ENCODE measurements at places on chromosomes 2 and 18. TPM values are rescaled to one million over a fixed set of nuclear protein-coding genes. Genes with fewer than 3 reads are reported as not detected.

Gene ZNF521
- total RNA-seq = 46.4 TPM

Gene C2orf78
- not detected for total RNA-seq

Gene CHRNG
- not detected for total RNA-seq

Gene ALPP
- not detected for total RNA-seq

DNA sequence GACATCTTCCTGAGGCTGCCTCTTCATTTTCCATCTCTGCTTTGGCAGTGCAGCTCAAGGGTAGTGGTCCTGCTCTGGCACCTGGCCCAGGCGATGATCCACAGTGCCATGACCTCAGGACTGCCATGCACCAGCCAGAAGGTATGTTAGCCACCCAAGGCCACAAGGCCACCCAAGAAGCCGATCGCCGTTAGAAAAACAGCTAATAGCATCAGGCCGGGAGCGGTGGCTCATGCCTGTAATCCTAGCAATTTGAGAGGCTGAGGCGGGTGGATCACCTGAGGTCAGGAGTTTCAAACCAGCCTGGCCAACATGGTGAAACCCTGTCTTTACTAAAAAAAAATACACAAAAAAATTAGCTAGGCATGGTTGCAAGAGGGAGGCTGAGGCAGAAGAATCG, 28.4 kb upstream of the UGGT1 start:
- no peaks in the 10 kb centered on the region for H3K27me3 ChIP-seq
- H3K27ac ChIP-seq = no peak overlapping the region
- no peaks in the 10 kb centered on the region for H3K4me1 ChIP-seq
- DNase-seq = no peak

- no peak overlapping the region for H3K27ac ChIP-seq
- H3K36me3 ChIP-seq = no peaks in the 10 kb centered on the region
- H3K4me3 ChIP-seq = no peak overlapping the region
- DNase-seq = no peak
- no peaks in the 10 kb centered on the region for H3K4me1 ChIP-seq
- no peaks in the 10 kb centered on the region for H3K27me3 ChIP-seq
These were observed 90.6 kb downstream of the ADAM23 start for GRCh38 chr2:206533977-206534376.

DNA sequence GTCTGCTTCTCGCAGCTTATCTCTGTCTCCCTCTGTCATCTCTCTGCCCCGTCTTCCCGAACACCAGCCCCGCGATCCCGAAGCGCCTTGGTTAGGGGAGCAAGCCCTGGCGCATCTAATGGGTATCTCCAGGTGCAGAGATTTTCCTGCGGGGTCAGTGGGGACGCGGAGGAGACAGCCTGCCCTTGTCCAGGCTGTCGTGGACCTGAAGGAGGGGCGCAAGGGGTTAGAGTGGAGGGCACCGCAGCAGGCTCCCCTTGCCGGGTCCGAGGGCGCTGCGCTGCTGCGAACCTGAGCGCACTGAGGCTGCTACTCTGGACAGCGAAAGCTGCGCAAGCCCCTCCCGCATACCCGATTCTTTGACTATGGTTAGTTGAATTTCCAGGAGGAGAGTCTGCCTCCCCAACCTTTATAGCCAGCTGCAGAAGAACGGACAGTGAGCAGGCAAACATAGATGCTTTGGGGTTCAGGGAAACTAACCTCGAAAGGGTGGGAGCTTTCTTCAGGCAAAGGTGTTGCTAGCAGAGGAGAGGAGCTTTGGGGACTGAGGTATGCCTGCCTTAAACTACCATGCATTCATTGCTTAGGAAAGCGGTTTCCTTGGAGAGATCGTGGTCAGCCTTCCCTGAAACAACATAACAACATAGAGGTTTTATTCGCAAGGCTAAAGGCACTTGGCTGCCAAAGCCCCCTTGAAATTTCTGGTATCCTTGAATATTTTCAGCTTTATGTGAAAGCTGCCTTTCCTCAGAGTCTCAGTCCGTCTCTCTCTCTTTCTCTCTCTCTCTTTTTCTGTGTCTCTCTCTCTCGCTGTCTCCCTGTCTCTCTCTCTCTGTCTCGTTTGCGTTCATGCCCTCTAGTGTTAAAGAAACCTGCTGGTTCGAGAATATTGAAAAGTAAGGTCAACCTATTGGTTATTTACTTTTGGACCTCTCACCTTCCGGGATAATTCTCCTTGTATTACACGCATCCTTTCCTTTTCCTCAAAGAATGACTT, 1.6 kb downstream of the GALNT13 start:
- H3K27me3 ChIP-seq = peaks cover 10% of the 10 kb centered on the region
- no peaks in the 10 kb centered on the region for H3K4me1 ChIP-seq
- no peaks in the 10 kb centered on the region for H3K36me3 ChIP-seq

GRCh38 chr2:162226836-162227235, 16.4 kb downstream of the FAP start:
- H3K27me3 ChIP-seq = no peaks in the 10 kb centered on the region
- no peak for DNase-seq
- H3K36me3 ChIP-seq = no peaks in the 10 kb centered on the region

- H3K36me3 ChIP-seq = no peaks in the 10 kb centered on the region
- H3K4me1 ChIP-seq = peaks cover 43% of the 10 kb centered on the region
- no peak overlapping the region for H3K27ac ChIP-seq
- no peak for DNase-seq
- H3K4me3 ChIP-seq = no peak overlapping the region
- H3K27me3 ChIP-seq = no peaks in the 10 kb centered on the region
These were observed 73.1 kb downstream of the ANKRD44 start for GRCh38 chr2:197237291-197238042.
